ENCODE measurements at places on chromosomes 1 and 21.
A peak's percentile ranks its signal among the peaks of the same experiment; 100 is the strongest.

DNA sequence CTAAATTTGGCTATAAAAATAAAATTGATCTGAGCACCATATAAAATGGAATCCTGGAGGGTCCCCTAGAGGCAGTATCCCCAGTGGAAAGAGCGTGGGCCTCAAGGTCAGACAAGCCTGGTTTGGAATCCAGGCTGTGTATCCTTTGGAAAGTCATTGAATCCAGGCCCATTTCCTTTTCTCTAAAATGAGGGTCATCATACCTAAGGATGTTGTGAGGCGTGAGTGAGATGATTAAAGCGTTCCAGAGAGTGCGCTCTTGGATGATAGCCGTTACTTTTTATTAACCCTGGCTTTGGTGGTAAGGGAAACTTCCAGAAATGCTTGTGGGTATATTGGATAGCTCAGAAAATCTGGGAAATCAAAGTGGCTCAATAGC lies 683 bp upstream of the ZNF436 start:
- no peak for DNase-seq

- DNase-seq: no peak
These were observed 6.7 kb downstream of the TAGLN2 start for GRCh38 chr1:159918352-159919200.

- DNase-seq: no peak
These were observed 64.8 kb downstream of the MARK1 start for GRCh38 chr1:220592714-220593113.

- no peak for DNase-seq
These were observed 10.2 kb upstream of the TOMM20 start for GRCh38 chr1:235138821-235139220.

DNA sequence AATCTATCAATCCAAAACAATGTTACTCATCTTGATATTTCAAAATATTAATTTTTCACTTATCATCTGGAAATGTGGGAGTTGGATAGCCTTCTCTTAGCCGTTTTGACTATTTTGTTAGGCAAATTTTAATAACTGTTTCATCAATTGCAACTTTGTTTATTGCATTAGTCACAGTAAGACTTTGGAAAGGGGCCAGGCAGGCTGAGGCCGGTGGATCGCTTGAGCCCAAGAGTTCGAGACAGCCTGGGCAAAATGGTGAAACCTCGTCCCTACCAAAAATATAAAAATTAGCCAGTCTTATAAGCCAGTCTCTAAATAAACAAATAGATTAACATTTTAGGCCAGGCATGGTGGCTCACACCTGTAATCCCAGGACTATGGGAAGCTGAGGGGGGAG lies 113.0 kb upstream of the NR5A2 start:
- DNase-seq: no peak

DNA sequence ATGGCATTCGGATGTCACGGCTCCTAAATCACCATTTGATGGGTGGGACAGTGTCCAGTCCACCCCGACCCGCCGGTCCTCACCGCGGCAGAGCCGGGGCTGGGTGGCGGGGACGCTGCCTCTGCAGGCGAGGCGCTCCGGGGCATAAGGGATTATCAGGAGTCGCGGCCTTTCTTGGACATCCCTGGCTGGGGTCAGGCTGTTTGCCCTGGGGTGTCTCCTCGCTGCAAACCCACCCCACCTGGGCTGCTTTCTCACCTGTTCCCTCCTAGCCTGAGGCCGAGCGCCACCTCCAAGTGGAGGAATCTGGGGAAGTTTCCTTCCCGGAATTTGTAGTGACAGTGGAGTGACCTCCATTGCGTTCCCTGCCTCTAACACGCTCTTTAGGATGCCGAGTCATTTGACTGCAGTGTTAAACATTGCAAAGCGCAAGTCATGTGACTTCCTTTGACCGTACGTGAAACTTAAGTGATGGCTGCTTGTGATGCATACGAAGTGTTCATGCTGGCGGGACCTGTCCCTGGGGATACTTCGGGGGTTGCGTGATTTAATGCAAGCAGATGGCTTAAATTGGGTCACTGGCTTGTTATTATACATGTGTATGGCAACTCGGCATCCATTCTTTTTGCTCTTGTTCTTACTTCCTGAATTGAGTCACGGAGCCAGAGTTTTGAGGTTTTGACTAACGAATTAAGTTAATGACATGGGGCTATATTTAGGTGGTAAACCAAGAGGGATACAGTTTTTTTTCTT lies 536 bp downstream of the LGALS8 start:
- peak; percentile 73 for DNase-seq

- DNase-seq: no peak
These were observed 34.5 kb downstream of the LRRN2 start for GRCh38 chr1:204650911-204651570.

DNA sequence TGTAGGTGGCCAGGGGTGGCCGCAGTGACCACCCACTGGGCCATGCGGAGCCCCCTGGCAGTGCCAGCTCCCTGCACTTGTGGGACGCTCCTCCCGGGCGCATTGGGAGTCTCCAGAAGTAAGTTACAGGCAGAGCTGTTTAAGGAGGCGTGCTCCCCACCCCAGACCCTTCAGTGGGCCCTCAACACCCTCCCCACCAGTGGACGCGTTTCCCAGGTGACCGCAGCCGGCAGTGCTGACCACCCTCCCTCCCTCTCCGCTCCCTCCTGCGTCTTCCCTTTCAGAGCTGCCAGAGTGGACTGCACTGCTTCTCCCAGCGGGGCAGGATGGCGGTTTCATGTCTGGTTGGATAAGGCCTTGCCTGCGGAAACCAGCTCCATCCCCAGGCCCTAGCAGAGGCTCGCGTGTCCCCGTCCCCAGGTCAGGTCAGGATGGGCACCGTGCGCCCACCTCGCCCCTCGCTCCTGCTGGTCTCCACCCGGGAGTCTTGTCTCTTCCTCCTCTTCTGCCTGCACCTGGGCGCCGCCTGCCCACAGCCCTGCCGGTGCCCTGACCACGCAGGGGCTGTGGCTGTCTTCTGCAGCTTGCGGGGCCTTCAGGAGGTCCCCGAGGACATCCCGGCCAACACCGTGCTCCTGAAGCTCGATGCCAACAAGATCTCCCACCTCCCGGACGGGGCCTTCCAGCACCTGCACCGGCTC lies 1.1 kb downstream of the LRRC3 start:
- DNase-seq: no peak

Data from kidney capillary endothelial cell (primary cell).